Upper lobe of left lung (tissue), 6 donors: ENCODE measurements at places on chromosomes 3 and 15.

- H3K27me3 ChIP-seq: no peaks in the 10 kb centered on the region
- DNase-seq: no peak
- no peak overlapping the region for H3K4me3 ChIP-seq
Observed at GRCh38 chr3:4825436-4826236, 153.6 kb upstream of the BHLHE40 start.

DNA sequence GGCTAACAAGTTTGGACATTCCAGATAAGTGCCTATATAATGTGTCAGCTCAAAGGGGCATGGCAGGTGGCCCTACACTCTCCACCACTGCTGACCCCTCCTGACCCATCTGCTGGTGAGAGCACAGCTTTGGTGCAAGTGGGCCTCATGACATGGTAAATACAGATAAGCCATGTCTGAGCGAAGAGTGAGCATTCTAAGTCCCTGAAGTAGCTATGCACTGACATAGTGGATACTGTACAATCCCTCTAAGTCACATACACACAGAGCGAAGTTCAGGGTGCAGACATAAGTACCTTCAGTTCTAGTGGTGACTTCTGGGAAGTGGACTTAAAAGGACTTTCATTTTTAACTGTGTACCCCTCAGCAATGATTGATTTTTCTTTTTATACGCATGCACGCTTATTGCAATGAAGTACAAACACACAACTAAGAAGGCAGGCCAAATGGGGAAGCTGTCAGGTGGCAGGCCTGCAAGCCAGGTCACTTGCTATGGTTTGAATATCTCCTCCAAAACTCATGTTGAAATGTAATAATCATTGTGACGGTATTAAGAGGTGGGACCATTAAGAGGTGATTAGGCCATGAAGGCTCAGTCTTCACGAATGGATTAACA lies 41.5 kb downstream of the TBC1D2B start:
- H3K27ac ChIP-seq: peak overlapping the region; percentile 76
- peaks cover 75% of the 10 kb centered on the region for H3K4me1 ChIP-seq
- H3K36me3 ChIP-seq: no peaks in the 10 kb centered on the region
- no peak for DNase-seq
- no peak overlapping the region for H3K4me3 ChIP-seq
- no peaks in the 10 kb centered on the region for H3K27me3 ChIP-seq

DNA sequence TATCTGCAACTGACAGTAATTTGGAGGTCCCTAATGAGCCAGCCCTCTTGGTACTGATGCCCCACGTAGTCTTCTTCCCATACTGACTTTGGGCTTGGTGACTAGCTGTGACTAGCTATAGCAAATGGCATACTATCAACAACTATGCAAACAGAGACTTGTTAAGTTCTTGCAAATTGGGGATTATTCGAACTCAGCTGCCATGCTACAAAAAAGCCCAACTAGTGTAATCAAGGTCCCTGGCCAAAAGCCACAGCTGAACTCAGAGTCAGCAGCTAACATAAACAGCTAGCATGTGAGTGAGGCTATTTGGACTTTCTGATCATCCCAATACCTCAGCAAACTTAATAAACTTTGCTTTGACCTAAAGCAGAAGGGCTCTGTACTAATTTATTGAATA lies 121.2 kb upstream of the PLXND1 start:
- peaks cover 12% of the 10 kb centered on the region for H3K4me1 ChIP-seq
- no peak overlapping the region for H3K4me3 ChIP-seq
- H3K27me3 ChIP-seq: no peaks in the 10 kb centered on the region
- no peak for DNase-seq
- no peaks in the 10 kb centered on the region for H3K36me3 ChIP-seq
- H3K27ac ChIP-seq: no peak overlapping the region

DNA sequence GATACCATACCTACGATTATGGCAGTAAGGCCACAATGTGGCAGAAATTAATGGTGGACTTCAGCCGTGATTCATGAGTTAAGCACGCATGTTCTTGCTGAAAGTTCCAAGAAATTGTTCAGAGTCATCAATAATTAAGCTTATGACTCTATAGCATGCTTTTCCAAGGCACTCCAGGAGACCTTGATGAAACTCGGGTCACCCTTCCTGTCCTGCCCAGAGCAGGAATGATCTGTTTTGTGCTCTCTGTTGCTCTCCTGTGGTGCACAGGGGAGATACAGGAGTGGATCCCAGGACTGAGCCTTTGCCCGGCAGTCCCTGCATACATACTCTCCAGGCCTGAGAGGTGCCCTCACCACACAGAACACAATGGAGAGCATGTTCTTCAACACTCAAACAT lies 141.6 kb upstream of the SLC2A2 start:
- H3K27me3 ChIP-seq: no peaks in the 10 kb centered on the region
- H3K36me3 ChIP-seq: no peaks in the 10 kb centered on the region
- no peak for DNase-seq
- H3K27ac ChIP-seq: no peak overlapping the region

- H3K4me1 ChIP-seq: no peaks in the 10 kb centered on the region
- no peak for DNase-seq
- H3K27me3 ChIP-seq: no peaks in the 10 kb centered on the region
- H3K36me3 ChIP-seq: no peaks in the 10 kb centered on the region
Observed at GRCh38 chr3:147458995-147459704, 50.0 kb downstream of the ZIC1 start.

DNA sequence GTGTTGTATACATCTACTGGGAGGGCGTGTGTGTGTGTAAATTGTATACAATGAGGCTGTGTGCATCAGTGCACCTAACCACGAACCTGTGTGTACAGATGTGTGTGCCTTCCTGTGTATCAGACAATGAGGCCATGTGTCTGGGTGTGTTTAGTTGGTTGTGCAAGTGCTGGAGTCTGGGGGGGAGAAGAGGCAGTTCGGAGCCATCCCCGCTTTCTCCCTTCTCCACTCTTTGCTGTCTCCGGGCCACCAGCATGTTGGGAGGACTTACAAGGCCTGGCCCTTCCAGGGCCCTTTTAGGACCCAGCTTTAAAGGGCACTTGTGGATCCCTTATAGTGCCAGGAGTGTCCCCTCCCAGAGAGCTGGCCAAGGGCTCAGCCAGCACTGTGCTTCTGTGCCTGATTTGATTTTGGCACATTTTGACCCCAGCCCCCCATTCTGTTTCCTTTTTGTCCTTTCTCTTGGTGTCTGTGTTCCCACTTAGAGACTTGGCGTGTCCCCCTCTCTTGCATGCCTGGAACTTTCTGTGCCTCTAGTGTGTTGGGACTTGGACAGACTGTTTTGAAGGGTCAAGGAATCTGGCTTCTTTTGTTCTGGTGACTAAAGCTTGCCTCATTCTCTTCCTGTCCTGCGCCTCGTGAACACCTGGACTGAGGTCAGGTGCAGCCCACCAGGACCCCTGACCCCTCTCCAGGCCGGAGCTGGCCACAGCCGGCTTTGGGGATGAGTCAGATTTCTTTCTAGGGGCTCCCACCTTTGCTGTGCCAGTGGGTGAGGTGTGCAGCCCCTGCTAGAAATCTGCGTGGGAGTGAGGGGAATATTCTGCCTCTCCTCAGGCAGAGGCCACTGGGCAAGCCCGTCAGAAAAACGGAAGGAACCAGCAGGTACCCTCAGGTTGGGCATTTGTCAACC lies 1.5 kb downstream of the CTDSPL start:
- H3K36me3 ChIP-seq: no peaks in the 10 kb centered on the region
- peak overlapping the region; percentile 86 for H3K4me3 ChIP-seq
- peak overlapping the region; percentile 85 for H3K27ac ChIP-seq
- peaks cover 56% of the 10 kb centered on the region for H3K4me1 ChIP-seq

- no peak for DNase-seq
- no peaks in the 10 kb centered on the region for H3K36me3 ChIP-seq
- H3K27me3 ChIP-seq: no peaks in the 10 kb centered on the region
- peaks cover 10% of the 10 kb centered on the region for H3K4me1 ChIP-seq
- H3K4me3 ChIP-seq: no peak overlapping the region
- no peak overlapping the region for H3K27ac ChIP-seq
Observed at GRCh38 chr3:55692957-55693558, 206.0 kb upstream of the WNT5A start.

GRCh38 chr3:26108846-26109489 lies 319.1 kb downstream of the OXSM start:
- H3K4me1 ChIP-seq: no peaks in the 10 kb centered on the region
- H3K4me3 ChIP-seq: no peak overlapping the region
- H3K27ac ChIP-seq: no peak overlapping the region

GRCh38 chr3:102790747-102791325 lies 356.0 kb downstream of the ZPLD1 start:
- H3K27ac ChIP-seq: no peak overlapping the region
- no peaks in the 10 kb centered on the region for H3K27me3 ChIP-seq
- H3K4me1 ChIP-seq: no peaks in the 10 kb centered on the region
- no peak overlapping the region for H3K4me3 ChIP-seq
- H3K36me3 ChIP-seq: no peaks in the 10 kb centered on the region

- H3K36me3 ChIP-seq: no peaks in the 10 kb centered on the region
- no peak for DNase-seq
- no peaks in the 10 kb centered on the region for H3K27me3 ChIP-seq
- H3K4me3 ChIP-seq: no peak overlapping the region
Observed at GRCh38 chr15:29130476-29130875, 139.1 kb downstream of the NSMCE3 start.

GRCh38 chr3:124372775-124373174 lies 357.5 kb upstream of the UMPS start:
- no peak for DNase-seq
- H3K36me3 ChIP-seq: no peaks in the 10 kb centered on the region
- H3K27me3 ChIP-seq: no peaks in the 10 kb centered on the region
- no peaks in the 10 kb centered on the region for H3K4me1 ChIP-seq

GRCh38 chr15:98953000-98953787 lies 54.4 kb downstream of the PGPEP1L start:
- peak overlapping the region; percentile 78 for H3K27ac ChIP-seq
- peaks cover 9% of the 10 kb centered on the region for H3K4me1 ChIP-seq
- no peaks in the 10 kb centered on the region for H3K27me3 ChIP-seq
- no peak for DNase-seq
- peaks cover 51% of the 10 kb centered on the region for H3K36me3 ChIP-seq
- no peak overlapping the region for H3K4me3 ChIP-seq
